Activated naive CD8-positive, alpha-beta T cell treated with anti-CD3 and anti-CD28 coated beads for 36 hours (primary cell): ENCODE measurements at places on chromosomes 7 and 10. TPM values are rescaled to one million over a fixed set of nuclear protein-coding genes. Genes with fewer than 3 reads are reported as not detected.

The CHCHD1 gene
- 34.8 TPM for total RNA-seq

- DNase-seq: no peak
These were observed 104.1 kb upstream of the AFAP1L2 start for GRCh38 chr10:114508376-114508775.

DNA sequence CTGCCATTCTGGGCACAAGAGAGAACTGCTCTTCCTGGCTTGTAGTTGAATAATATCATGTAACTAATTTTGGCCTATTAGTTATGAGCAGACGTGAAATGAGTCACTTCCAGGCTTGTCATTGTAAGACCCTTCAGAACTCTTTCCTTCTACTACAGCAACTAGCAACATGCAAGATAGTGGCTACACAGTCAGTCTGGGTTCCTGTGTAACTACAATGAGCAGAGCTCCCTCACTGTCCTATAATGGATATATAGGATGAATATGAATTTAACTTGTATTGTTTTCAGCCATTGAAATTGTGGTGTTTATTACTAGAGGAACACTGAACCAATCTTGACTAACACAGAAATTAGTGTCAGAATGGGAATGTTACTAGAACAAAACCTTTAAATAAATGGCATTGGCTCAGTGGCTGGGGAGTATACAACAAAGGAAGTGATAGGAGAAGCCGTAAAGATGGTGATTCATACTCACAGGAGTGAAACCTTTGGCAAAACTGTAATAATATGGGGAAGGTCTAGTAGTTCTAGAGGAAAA lies 2.9 kb upstream of the MTPN start:
- DNase-seq: no peak

DNA sequence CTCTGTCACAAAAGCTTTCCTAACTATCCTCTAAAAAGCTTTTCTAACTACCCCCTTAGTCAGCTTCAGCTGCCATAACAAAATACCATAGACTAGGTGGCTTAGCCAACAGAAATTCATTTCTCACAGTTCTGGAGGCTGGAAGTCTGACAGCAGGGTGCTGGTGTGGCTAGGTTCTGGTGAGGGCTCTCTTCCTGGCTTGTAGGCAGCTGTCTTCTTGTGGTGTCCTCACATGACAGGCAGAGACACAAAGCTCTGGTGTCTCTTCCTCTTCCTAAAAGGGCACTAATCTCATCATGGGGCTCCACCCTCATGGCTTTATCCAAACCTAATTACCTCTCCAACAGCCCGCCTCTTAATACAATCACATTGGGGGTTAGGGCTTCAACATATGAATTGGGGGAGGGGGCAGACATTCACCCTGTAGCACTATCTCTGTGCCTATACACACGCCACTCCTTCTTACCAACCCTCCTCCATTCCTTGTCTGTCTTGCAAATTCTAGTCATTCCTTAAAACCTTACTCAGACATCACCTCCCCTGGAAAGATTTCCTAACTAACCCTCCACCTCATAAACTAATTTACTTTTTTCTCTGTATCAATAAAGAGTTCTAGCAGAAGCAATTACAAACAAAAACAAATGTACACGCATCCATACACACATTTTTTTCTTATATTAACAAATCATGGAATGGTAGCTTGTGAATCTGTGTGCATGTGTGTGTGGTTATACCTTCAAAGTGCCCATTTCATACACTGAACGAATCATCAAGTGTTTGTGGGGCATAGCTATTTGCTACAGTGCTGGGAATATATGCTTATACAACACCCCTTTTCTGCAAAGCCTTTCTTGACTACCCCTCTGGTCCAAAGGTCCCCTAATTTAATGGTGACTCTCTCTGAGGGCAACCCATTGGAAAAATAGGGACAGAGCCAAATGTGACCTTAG lies 26.4 kb downstream of the RHOBTB1 start:
- DNase-seq: no peak

The CALD1 gene
- 1.1 TPM for total RNA-seq

GRCh38 chr10:10873289-10873688 lies 144.4 kb upstream of the CELF2 start:
- DNase-seq: no peak
